ENCODE measurements at places on chromosomes 13 and 19.

- DNase-seq: no peak
Measured at GRCh38 chr19:29188289-29189032, 24.5 kb downstream of the UQCRFS1 start.

GRCh38 chr19:55166530-55167268, at the start of gene DNAAF3:
Gene DNAAF3, minus strand, starts transcription at chr19:55166613. Its CDS starts 200 bp downstream, at chr19:55166413.
- DNase-seq: peak; percentile 91

DNA sequence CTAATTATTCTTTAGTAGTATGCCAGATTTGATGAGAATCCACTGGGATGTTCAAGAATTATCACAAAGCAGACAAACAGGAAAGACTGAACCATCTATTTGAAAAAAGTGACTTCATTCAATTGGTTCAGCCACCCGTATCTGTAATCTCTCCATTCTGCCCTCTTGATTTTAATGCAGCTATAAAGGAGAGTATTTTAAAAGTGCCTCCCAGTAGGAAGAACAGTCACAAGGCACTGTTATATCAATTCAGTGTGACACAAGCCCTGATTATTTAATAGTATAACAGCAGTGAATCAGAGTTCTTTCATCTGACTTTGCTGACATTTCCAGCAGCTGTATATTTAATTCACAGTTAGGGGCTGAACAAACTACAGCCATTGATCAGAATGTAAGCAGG, 77.3 kb upstream of the SLAIN1 start:
- no peak for DNase-seq

- no peak for DNase-seq
Measured at GRCh38 chr19:28887920-28888618, 324.9 kb downstream of the UQCRFS1 start.

- DNase-seq: no peak
Measured at GRCh38 chr13:79645569-79645968, 164.6 kb downstream of the NDFIP2 start.

- DNase-seq: no peak
Measured at GRCh38 chr13:99031832-99032231, 54.0 kb upstream of the DOCK9 start.
